ENCODE measurements at places on chromosomes 5 and 9. TPM values are rescaled to one million over a fixed set of nuclear protein-coding genes. Genes with fewer than 3 reads are reported as not detected.

The C5 gene
- 2.7 TPM for polyA plus RNA-seq

DNA sequence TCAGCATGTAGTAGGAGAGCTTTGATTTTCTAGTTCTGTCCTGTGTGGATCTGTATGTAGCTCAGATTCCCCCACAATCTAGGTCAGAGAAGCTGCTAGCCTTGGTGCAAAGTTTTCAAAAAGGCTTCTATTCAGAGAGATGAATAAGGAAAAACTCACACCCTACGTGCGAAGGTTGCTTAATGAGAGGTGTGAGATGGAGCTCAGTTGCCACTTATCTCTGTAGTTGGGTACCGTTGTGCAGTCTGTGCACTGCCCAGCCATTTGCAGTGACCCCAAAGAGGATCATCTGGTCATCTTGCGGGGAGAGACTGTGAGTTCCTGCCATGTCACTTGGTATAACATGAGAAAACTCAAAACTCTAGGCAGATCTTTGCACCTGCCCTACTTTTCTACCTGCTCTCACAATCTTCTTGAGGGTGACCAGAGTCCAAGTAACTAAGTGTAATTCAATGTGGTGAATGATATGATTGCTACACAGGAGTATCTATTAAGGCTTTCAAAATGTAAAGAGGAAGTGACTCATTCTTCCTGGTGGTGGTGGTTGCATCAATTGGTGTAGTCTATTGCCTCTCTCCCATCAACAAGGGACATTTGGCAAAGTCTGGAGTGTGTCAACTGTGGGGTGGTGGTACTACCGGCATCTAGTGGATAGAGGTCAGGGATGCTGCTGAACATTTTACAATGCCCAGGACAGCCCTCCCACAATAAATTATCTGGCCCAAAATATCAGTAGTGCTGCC is 65.2 kb downstream of the TMC1 start:
- H3K27me3 ChIP-seq = no peaks in the 10 kb centered on the region
- H3K4me1 ChIP-seq = no peaks in the 10 kb centered on the region
- H3K4me3 ChIP-seq = no peak overlapping the region
- no peaks in the 10 kb centered on the region for H3K36me3 ChIP-seq
- no peak overlapping the region for H3K27ac ChIP-seq

The DROSHA gene
- 27.1 TPM for polyA plus RNA-seq

GRCh38 chr5:114581136-114581535 is 219.3 kb downstream of the KCNN2 start:
- no peak overlapping the region for H3K4me3 ChIP-seq
- no peaks in the 10 kb centered on the region for H3K4me1 ChIP-seq
- H3K27me3 ChIP-seq = no peaks in the 10 kb centered on the region
- no peak overlapping the region for H3K27ac ChIP-seq
- H3K36me3 ChIP-seq = no peaks in the 10 kb centered on the region

- H3K27me3 ChIP-seq = no peaks in the 10 kb centered on the region
- no peaks in the 10 kb centered on the region for H3K36me3 ChIP-seq
- peak; percentile 23 for DNase-seq
- peaks cover 43% of the 10 kb centered on the region for H3K4me1 ChIP-seq
- H3K27ac ChIP-seq = no peak overlapping the region
- H3K4me3 ChIP-seq = no peak overlapping the region
Measured at GRCh38 chr5:159456722-159457465, 126.6 kb upstream of the IL12B start.

- peak overlapping the region; percentile 5 for H3K4me3 ChIP-seq
- H3K27ac ChIP-seq = peak overlapping the region; percentile 87
- H3K36me3 ChIP-seq = peaks cover 24% of the 10 kb centered on the region
Measured at GRCh38 chr5:151123897-151124751, 33.5 kb downstream of the ANXA6 start.

- H3K36me3 ChIP-seq = no peaks in the 10 kb centered on the region
- H3K4me3 ChIP-seq = peak overlapping the region; percentile 23
- no peaks in the 10 kb centered on the region for H3K27me3 ChIP-seq
- DNase-seq = peak; percentile 7
- H3K4me1 ChIP-seq = peaks cover 13% of the 10 kb centered on the region
- no peak overlapping the region for H3K27ac ChIP-seq
Measured at GRCh38 chr5:59275510-59276324, 617.8 kb downstream of the PDE4D start.

DNA sequence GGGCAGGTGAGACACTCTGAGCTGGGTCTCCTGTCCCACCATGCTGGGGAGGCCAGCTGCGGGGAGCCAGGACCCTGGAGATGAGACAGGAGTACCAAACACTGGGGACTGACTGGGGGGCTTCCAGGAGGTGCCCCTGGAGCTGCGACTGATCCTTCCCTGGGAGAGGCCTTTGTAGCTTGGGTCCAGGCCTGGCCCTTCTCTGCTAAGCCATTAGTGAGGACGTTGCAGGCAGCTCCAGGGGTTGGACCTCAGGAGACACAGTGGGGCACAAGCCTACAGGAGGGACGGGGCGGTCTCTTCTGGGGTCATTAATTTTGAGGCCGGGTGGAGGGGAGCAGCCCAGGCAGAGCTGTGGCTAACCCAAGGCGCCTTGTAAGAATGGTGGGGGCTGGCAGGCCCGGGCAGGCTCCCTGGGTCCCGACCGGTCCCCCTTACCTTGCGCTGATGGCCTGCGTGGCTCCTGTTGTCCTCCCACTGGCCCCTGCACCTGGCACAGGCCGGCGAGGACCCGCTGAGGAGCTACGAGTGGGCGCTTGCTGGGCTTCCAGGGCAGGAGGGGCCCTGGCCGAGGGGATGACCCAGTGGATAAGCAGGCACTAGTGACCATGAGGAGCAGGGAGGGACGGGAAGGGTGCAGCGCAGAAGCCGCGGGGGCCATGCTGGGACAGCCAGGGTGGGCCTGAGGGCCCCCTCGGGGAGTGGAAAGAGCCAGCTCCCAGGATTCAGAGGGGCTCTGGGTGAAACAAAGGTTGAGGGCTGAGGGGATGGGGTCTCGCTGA is 5.1 kb downstream of the MRPS2 start:
- no peaks in the 10 kb centered on the region for H3K27me3 ChIP-seq
- H3K4me3 ChIP-seq = no peak overlapping the region
- H3K36me3 ChIP-seq = peaks cover 24% of the 10 kb centered on the region
- H3K27ac ChIP-seq = no peak overlapping the region
- DNase-seq = no peak

DNA sequence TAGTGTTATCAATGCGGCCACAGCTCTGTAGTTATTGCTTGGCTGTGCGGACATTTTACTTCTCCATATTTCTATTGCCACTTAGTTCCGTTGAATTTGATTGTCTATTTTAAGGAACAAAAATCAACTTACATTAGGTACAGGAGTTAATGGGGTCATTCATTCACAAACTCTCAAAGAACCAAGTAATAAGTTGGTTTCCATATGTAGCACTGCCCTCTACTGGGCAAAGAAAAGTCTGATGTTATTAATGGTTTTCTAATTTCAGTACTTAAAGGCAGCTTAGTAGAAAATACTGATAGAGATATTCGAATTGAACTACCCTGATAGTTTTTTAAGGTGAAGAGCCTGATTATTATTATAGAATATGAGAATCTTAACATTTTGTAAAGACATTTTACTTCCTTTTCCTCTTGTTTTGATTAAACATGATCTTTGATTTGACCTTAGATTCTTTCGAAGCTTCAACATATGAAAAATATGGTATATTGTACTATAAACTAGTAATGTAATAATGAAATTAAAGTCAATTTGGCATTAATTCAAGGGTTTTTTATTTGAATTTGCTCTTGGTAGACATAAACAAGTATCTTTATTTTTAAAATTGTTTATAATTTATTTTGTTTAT is 119.5 kb upstream of the CTNND2 start:
- no peak overlapping the region for H3K27ac ChIP-seq
- no peaks in the 10 kb centered on the region for H3K36me3 ChIP-seq
- H3K4me3 ChIP-seq = no peak overlapping the region
- H3K27me3 ChIP-seq = no peaks in the 10 kb centered on the region
- H3K4me1 ChIP-seq = no peaks in the 10 kb centered on the region

DNA sequence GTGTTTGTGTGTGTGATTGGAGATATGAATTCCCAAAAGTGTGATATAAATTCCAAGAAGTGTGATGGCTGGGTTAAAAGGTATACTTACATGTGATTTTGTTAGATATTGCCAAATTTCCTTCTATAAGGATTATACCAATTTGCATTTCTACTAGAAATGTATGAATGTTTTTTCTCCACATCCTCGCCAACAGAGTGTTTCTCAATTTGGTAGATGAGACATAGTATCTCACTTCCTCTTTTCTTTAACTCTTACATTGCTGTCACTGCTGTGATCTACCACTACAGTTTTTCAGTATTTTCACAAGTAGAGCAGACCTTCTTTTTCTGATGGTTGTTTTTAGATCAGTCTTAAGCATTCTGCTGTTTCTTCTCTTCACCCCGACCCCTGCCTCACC is 111.3 kb downstream of the FER start:
- no peaks in the 10 kb centered on the region for H3K36me3 ChIP-seq
- no peaks in the 10 kb centered on the region for H3K27me3 ChIP-seq
- H3K27ac ChIP-seq = no peak overlapping the region
- peaks cover 4% of the 10 kb centered on the region for H3K4me1 ChIP-seq
- peak overlapping the region; percentile 16 for H3K4me3 ChIP-seq
- DNase-seq = peak; percentile 48

- no peaks in the 10 kb centered on the region for H3K4me1 ChIP-seq
- no peak overlapping the region for H3K27ac ChIP-seq
- H3K27me3 ChIP-seq = no peaks in the 10 kb centered on the region
- no peaks in the 10 kb centered on the region for H3K36me3 ChIP-seq
Measured at GRCh38 chr5:73815631-73816030, 189.6 kb downstream of the ARHGEF28 start.

DNA sequence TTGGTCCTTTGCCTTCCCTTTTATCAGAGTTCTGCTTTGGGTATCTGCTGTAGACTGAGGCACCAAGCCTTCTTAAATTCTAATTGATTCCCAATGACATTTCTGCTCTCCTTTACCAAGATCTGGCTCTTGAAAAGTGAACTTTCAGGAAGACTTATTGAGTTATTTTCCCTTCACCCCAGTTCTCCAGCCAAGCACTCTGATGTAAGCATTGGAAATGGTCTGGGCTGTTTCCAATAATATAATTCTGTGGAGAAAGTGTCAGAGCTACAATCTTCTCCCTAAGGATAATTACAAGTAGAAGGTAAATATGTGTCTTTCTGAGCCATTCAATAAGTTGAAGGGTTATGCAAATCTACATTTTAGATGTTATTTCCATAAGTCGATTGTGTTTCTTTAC is 30.8 kb downstream of the BTF3 start:
- H3K27me3 ChIP-seq = no peaks in the 10 kb centered on the region
- no peak overlapping the region for H3K4me3 ChIP-seq
- H3K27ac ChIP-seq = no peak overlapping the region
- H3K4me1 ChIP-seq = no peaks in the 10 kb centered on the region
- no peak for DNase-seq
- H3K36me3 ChIP-seq = no peaks in the 10 kb centered on the region

- peaks cover 21% of the 10 kb centered on the region for H3K27me3 ChIP-seq
- no peak for DNase-seq
- H3K4me3 ChIP-seq = no peak overlapping the region
- no peak overlapping the region for H3K27ac ChIP-seq
Measured at GRCh38 chr5:179166171-179166885, 106.2 kb downstream of the ZNF354C start.

The IFNB1 gene
- not detected for polyA plus RNA-seq

The EQTN gene
- polyA plus RNA-seq = 1.3 TPM

- no peak for DNase-seq
- H3K4me1 ChIP-seq = peaks cover 12% of the 10 kb centered on the region
Measured at GRCh38 chr9:126406075-126406667, 79.5 kb downstream of the MVB12B start.

The PTPRD gene
- polyA plus RNA-seq = not detected

The MCTP1 gene
- 0.68 TPM for polyA plus RNA-seq

- DNase-seq = no peak
- H3K27me3 ChIP-seq = no peaks in the 10 kb centered on the region
- H3K4me1 ChIP-seq = no peaks in the 10 kb centered on the region
- H3K27ac ChIP-seq = no peak overlapping the region
Measured at GRCh38 chr5:54140247-54140840, 170.0 kb downstream of the ARL15 start.

The DPP7 gene
- 506 TPM for polyA plus RNA-seq

The TNFSF15 gene
- 0.01 TPM for polyA plus RNA-seq

The EGFL7 gene
- polyA plus RNA-seq = not detected

DNA sequence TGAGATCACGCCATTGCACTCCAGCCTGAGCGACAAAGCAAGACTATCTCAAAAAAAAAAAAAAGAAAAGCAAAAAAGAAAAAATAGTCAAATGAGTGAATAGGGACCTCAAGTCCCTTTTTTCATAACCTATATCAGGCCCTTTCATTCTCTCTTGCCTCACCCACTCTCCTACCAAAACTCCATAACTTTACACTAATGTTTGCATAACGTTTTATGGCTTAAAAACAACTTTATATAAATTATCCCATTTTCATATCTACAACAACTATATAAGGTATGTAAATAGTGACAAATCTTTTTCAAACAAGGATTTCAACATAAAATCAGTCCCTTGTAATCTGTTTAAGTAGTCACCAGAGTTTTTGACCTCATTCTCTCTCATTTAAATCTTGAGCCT is 56.9 kb upstream of the PIP5K1B start:
- H3K27me3 ChIP-seq = no peaks in the 10 kb centered on the region
- no peak overlapping the region for H3K4me3 ChIP-seq
- no peak for DNase-seq
- H3K27ac ChIP-seq = no peak overlapping the region

GRCh38 chr5:38468202-38468673 is 88.2 kb downstream of the LIFR start:
- no peak for DNase-seq
- no peak overlapping the region for H3K4me3 ChIP-seq
- no peaks in the 10 kb centered on the region for H3K36me3 ChIP-seq
- H3K27ac ChIP-seq = no peak overlapping the region

- DNase-seq = no peak
- H3K27me3 ChIP-seq = no peaks in the 10 kb centered on the region
- H3K27ac ChIP-seq = no peak overlapping the region
- H3K36me3 ChIP-seq = no peaks in the 10 kb centered on the region
- H3K4me1 ChIP-seq = no peaks in the 10 kb centered on the region
Measured at GRCh38 chr5:89200899-89201298, 317.9 kb upstream of the MEF2C start.

DNA sequence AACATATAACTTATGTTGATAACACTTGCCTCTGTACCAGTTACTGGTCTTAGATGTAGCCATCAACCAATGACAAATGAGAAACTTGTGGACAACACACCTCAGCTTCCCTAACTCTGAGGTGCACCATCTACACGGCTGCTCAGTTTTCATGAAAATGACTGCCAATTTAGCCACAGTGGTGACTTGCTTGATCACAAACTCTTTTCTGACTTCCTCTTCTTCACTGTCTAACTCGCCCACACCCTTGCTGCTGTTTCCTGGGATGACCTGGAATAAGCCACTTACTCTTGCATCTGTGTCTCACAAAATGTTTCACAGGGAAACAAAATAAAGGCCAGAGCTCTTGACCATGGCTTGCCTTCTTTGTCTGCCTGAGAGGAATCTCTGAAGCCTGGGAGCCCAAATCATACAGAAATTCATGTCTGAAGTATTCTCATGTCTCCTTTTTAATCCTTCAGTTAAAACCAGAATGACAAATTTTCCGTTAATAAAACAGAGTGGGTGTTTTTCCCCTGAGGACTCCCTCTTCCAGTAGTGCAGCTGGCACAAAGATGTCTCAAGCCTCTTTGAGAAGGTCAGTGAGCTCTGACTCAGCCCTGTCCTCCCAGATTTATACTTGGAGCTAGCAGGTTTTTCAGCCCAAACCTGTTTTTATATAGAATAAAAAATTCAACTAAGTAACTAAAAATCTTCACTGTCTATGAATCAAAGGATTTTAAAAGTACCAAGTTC is 126.5 kb upstream of the PAM start:
- no peak overlapping the region for H3K4me3 ChIP-seq
- no peak for DNase-seq
- H3K36me3 ChIP-seq = no peaks in the 10 kb centered on the region
- no peaks in the 10 kb centered on the region for H3K27me3 ChIP-seq
- no peak overlapping the region for H3K27ac ChIP-seq
- no peaks in the 10 kb centered on the region for H3K4me1 ChIP-seq

GRCh38 chr5:179865491-179866240 is 7.0 kb upstream of the MRNIP start:
- no peak overlapping the region for H3K4me3 ChIP-seq
- H3K27ac ChIP-seq = no peak overlapping the region
- H3K36me3 ChIP-seq = no peaks in the 10 kb centered on the region
- H3K27me3 ChIP-seq = no peaks in the 10 kb centered on the region
